ENCODE measurements at places on chromosomes 16 and 17.
A peak's percentile ranks its signal among the peaks of the same experiment; 100 is the strongest.

- DNase-seq = no peak
Measured at GRCh38 chr16:79672524-79672923, 72.0 kb upstream of the MAF start.

- peak; percentile 56 for DNase-seq
Measured at GRCh38 chr16:27241658-27242057, 26.9 kb downstream of the NSMCE1 start.

DNA sequence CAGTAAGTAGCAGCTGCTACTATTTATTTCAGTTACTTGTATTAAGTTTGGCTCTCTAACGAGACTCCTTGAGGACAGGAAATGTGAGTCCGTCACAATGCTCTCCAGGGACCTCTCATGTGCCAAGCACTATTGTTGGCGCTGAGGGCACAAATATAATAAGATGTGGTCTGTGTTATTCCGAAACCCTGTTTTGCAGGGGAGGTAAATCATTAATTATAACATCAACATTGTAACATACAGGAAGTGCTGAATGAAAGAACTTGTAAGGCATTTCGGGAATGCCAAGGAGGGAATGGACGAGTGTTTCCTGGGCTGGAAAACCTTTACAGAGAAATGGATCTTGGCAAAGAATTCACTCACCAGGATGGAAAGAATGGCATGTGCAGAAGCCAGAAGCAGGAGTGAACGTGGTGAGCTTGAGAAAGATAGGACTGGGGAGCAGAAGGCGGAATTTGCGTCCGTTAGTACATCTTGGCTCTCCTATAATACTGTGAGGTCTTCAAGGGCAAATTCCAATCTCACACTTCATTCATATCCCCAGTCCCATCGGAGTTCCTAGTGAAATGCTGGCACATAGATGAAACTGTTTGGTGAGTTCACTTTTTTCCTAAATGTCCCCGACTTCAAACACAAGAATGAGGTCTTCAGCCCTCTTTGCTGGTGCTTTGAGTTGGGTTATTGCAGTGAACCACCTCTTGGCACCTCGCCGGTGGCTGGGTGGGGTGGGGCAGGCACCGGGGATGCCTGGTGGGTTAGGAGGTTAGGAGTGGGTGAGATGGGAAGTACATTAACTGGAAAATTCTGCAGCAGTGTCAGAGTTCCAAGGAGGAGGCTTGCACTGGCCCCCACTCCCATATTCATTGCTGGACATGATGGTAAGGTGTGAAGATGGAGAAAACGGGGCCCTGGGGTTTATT lies 11.5 kb downstream of the TAC4 start:
- DNase-seq = peak; percentile 89

DNA sequence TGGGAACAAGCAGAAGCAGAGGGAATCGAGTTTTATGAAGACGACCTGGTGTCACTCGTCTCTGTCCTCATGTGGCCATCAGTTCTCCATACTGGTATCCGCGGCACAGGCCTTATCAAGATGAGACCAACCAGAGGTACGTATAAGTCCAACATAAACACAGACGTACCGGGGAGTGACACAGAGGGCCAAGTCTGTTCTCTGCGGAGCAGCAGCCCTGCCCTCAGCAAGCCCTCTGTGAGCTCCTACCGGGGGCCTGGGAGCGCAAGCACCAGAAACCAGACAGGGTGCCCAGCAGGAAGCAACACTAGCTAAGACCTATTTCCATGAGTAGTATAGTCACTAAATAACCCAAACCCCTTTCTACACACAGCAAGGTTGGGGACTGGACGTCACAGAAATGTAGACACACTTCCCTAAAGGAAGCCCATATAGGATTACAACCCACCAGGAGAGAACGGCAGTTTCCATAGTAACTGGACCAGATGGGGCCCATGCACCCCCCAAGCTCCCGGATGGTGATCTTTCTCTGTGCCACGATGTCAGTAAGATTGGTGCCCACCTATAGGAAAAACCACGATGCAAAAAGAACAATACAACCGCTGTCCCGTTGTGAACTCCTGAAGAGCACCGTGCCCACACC lies 911 bp downstream of the ARL16 start:
- DNase-seq = no peak

DNA sequence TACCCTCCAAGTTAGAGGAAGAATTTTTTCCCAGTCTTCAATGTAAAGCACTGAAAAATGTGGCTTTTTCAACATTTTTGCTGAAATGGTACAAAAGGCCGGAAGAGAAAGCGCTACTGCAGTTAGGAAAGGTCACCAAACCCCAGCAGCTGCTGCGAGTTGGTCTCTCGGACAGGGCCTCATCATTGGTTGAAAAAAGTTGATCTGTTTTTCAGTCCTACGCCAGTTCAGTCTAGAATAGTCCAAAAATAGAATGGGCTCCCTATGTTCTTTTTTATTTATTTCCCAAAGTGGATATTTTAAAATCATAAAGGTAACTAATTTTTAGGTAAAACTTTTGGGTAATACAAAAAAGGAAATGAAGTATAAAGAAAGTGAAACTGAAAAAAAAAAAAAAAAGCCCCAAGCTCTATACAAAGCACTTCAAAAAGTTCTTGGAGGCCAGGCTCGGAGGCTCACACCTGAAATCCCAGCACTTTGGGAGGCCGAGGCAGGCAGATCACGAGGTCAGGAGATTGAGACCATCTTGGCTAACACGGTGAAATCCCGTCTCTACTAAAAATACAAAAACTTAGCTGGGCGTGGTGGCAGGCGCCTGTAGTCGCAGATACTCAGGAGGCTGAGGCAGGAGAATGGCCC lies 17.4 kb downstream of the ADAP2 start:
- DNase-seq = no peak

GRCh38 chr17:63425483-63425882 lies 20.6 kb downstream of the CYB561 start:
- no peak for DNase-seq

- DNase-seq = no peak
Measured at GRCh38 chr17:75876190-75876937, 2.0 kb downstream of the TRIM47 start.

DNA sequence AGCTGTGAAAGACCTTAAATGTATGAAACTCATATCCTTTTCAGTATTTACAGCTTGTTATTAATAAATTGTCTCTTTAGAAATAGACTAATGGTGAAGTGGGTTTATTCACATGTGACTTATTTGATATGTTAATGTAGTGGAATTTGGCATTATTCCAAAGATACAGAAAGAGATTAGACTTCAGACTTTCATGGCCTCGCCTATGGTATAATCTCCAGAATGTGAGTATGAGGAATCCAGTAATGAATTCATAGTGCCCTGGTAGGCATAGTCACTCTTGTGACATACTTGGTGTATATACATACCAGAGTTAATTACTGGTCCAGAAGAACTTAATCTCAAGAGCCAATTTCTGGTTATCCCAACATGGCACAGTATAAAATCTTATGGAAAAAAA lies 72.7 kb downstream of the OMG start:
- DNase-seq = no peak

DNA sequence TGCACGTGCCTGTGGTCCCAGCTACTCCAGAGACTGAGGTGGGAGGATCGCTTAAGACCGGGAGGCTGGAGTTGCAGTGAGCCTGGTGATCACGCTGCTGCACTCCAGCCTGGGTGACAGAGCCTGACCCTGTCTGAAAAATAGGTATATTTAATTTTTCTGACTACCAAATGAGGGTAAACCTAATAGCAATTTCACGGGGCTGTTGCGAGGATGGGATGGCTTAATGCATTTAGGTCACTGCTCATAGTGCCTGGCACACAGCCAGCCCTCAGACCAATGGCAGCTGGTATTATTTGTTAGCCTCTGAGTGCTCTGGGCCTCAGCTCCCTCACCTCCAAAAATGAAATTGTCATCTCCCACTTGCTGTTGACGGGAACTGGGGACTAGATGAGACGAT lies 5.9 kb upstream of the CDIP1 start:
- DNase-seq = no peak

DNA sequence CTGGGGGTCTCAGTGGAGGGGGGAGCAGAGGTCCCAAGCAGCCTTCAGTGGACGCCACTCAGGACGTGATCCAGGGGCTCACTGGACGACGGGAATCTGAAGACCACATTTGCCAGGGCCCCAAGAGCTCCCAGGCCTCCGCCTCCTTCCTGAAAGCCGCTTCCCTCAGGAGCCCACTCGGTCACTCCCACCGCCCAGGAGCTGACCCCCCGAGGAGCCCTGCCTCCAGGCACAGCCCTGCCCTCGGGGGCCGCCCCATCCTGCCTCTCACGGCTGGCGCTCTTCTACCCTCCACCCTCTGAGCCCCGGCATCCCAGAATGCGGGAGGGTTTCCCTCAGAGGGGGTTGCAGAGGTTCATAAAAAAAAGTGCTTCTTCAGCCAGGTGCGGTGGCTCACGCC lies 24.2 kb downstream of the TIMM22 start:
- DNase-seq = no peak

GRCh38 chr17:2259769-2260536 lies 43.6 kb downstream of the SMG6 start:
- DNase-seq = no peak

DNA sequence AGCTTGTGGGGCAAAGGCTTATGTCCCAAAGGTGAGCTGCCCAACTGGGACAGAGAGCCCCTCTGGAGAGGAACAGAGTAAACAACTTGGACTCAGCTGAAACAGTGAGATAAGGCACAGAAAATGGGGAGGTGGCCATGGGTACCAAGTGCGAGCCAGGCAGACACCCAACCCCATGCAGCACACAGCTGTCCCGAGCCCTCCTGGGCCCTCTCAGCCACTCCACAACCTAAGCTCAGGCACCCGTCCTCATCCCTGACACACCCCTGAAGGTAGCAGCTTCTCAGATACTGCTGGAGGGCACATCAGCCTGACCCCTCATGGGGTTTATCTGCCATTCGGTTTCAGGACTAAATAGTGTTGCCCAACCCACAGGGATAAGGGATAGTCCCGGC lies 4.8 kb upstream of the GFOD2 start:
- DNase-seq = no peak

- no peak for DNase-seq
Measured at GRCh38 chr16:1712791-1713261, 6.8 kb downstream of the MAPK8IP3 start.

DNA sequence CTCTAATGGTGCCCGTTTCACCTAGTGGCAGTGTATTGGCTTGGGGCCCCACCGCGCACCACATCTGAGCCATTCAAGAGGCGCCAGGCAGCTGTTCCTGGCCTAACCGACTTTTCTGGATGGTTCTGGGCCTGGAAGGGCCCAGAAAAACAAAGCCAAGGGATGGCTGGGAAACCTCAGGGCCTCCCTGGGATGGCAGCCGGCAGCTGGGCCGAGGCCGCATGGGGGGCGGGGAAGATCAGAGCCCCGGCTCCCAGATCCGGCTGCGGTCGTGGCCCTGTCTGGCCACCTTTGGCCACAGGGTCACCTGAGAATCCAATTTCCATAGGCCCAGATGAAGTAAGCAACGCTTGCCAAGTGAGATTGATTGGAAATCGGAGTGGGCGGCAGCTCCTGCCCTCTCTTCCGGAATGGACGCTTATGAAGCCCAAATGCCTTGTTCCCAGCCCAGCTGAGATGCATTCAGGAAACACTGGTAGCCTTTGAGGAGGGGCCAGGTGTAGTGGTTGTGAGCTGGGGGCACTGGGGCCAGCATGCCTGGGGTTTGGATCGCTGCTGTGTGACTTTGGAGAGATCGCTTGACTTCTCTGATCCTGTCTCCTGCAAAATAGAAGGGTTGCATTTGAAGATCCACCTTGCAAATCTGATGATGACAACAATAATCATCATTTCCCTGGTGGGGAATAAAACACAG lies 163.8 kb upstream of the GSE1 start:
- DNase-seq = no peak

- DNase-seq = no peak
Measured at GRCh38 chr16:50678531-50678930, 2.6 kb downstream of the SNX20 start.

GRCh38 chr17:76679239-76679638 lies 31.5 kb downstream of the MXRA7 start:
- no peak for DNase-seq

GRCh38 chr16:47524007-47524405 lies 62.9 kb downstream of the PHKB start:
- no peak for DNase-seq

All from ascending aorta (tissue), 2 donors.